ENCODE measurements at places on chromosomes 1 and 21.

- no peak overlapping the region for H3K4me3 ChIP-seq
- H3K36me3 ChIP-seq: no peaks in the 10 kb centered on the region
- peak; percentile 40 for DNase-seq
- H3K4me1 ChIP-seq: peaks cover 47% of the 10 kb centered on the region
- no peaks in the 10 kb centered on the region for H3K27me3 ChIP-seq
Measured at GRCh38 chr1:168469690-168470089, 74.1 kb downstream of the XCL2 start.

- DNase-seq: peak; percentile 27
- no peaks in the 10 kb centered on the region for H3K36me3 ChIP-seq
- H3K4me1 ChIP-seq: peaks cover 46% of the 10 kb centered on the region
Measured at GRCh38 chr1:202806845-202807450, 1.3 kb downstream of the KDM5B start.

DNA sequence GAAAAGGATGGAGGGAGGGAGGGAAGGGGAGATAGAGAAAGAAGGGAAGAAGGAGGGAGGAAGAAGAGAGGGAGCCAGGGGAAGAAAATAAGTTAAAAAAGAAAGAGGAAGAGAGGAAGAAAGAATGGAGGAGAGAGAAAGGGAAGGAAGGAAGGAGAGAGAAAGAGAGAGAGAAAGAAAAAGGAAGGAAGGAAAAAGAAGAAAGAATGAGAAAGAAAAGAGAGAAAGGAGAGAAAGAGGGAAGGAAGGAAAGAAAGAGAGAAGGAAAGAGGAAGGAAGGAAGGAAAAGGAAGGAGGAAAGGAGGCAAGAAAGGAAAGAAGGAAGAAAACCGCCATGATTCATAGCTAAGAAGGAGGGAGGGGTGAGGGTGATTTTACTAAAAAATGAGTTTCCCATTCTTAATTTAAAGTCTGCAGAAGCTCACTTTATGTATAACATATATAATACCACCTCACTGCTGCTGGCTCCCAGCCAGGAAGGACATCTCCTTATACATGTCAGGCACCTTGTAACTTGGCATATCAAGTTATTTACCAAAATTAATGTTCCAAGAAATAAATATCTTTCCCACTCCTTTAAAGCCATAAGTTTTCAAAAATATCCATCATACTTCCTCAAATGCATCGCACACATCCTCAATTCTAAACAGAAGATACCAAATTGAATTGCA is 46.0 kb upstream of the OLIG2 start:
- H3K27me3 ChIP-seq: peaks cover 77% of the 10 kb centered on the region
- no peak for DNase-seq
- H3K36me3 ChIP-seq: no peaks in the 10 kb centered on the region

DNA sequence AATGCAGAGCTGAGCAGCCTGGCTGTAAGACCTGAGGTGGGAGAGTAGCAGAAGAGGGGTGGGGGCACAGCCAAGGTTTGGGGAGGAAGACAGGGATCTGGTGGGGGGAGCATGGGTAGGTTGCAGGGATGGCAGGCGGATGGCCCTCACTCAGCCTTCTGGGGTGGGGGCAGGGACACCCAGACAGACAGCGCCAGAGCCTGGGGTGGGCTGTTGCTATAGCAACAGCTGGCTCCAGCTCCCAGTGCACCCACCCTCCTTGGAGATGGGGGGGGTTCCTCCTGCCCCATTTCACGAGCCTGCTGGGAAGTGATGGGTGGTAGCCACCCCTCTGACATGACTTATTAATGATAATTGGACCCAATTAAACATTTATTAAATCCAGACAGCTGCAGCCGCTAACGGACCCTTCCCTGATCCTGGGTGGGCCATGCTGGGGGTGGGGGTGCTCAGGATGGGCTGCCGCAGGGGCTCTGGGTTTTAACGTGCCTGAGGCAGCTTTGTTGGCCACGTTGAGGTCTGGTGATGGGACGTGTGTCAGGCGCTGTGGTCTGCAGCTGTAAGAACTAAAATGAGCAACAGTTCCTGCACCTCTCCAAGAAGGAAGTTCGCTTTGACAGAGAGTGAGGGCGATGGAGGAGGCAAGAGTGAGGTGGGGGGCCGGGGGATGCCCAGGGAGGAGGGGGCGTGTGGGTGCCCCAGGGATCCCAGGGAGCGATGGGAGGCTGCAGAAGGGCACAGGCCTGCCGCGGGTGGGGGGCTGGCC is 19.4 kb downstream of the AGRN start:
- no peak overlapping the region for H3K27ac ChIP-seq
- H3K36me3 ChIP-seq: peaks cover 59% of the 10 kb centered on the region
- DNase-seq: no peak
- no peak overlapping the region for H3K4me3 ChIP-seq
- H3K4me1 ChIP-seq: peaks cover 11% of the 10 kb centered on the region

GRCh38 chr1:213568929-213569815 is 418.6 kb upstream of the PROX1 start:
- no peaks in the 10 kb centered on the region for H3K4me1 ChIP-seq
- DNase-seq: peak; percentile 25
- peaks cover 41% of the 10 kb centered on the region for H3K27me3 ChIP-seq
- H3K36me3 ChIP-seq: no peaks in the 10 kb centered on the region
- no peak overlapping the region for H3K27ac ChIP-seq
- H3K4me3 ChIP-seq: no peak overlapping the region

DNA sequence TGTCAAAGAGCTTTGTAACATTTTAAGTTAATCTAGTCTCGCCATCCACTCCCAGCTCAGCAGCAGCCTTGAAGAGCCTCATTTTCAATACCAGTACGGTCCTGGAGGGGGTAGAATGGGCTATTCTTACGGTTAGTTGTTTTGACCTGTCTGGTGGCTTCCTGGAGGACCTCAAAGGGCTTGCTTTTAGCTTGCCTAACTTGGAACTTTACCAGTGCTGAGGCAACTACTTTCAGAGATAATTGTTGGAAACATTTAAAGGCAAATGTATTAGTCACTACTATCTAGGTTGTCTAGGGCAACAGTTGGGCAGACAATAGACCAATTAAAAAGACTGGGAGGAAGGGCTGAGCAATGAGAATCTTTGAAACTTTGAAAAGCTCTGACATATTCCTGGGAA is 56.0 kb downstream of the TTLL7 start:
- H3K27ac ChIP-seq: no peak overlapping the region
- H3K27me3 ChIP-seq: no peaks in the 10 kb centered on the region
- H3K4me1 ChIP-seq: no peaks in the 10 kb centered on the region
- H3K36me3 ChIP-seq: no peaks in the 10 kb centered on the region

DNA sequence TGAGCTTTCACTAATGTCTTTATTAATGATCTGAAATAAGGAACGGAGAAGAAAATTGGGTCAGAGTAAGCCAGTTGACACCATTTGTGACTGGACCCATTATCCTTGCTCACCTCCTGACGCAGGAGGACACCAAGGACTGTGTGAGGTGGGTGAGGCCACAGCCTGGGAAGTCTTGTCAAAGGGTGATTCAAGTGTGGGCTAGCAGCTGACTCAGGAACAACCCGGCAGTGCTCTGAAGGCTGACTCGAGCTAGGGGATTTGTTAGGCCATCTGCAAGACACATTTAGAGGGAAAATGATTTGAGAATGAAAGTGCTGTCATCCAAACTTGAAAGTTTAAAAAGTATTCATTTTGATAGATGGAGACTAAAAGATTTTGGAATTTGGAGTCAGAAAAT is 21.2 kb downstream of the PRRX1 start:
- H3K36me3 ChIP-seq: no peaks in the 10 kb centered on the region
- H3K27me3 ChIP-seq: no peaks in the 10 kb centered on the region
- no peaks in the 10 kb centered on the region for H3K4me1 ChIP-seq
- no peak overlapping the region for H3K4me3 ChIP-seq
- DNase-seq: no peak
- no peak overlapping the region for H3K27ac ChIP-seq

DNA sequence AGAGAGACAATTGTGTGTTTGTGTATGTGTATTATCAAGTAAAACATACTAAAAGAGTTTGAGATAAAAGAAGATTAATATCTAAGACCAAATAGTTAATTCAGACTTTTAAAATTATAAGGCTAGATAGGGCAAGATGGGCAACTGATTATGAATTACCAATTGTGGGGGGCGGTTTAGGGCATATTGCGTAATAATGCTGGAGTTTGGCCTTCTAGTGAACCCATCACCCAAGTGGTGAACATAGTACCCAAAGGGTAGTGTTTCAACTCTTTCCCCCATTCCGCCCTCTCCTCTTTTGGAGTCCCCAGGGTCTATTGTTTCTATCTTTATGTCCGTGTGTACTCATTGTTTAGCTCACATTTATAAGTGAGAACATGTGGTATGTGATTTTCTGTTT is 55.4 kb downstream of the FRRS1 start:
- no peak overlapping the region for H3K27ac ChIP-seq
- H3K4me1 ChIP-seq: no peaks in the 10 kb centered on the region
- H3K27me3 ChIP-seq: no peaks in the 10 kb centered on the region
- H3K36me3 ChIP-seq: peaks cover 23% of the 10 kb centered on the region
- DNase-seq: no peak

GRCh38 chr1:1356166-1356795 is 2.1 kb downstream of the MXRA8 start:
- H3K27ac ChIP-seq: no peak overlapping the region
- peaks cover 49% of the 10 kb centered on the region for H3K4me1 ChIP-seq
- no peak for DNase-seq
- H3K27me3 ChIP-seq: no peaks in the 10 kb centered on the region

DNA sequence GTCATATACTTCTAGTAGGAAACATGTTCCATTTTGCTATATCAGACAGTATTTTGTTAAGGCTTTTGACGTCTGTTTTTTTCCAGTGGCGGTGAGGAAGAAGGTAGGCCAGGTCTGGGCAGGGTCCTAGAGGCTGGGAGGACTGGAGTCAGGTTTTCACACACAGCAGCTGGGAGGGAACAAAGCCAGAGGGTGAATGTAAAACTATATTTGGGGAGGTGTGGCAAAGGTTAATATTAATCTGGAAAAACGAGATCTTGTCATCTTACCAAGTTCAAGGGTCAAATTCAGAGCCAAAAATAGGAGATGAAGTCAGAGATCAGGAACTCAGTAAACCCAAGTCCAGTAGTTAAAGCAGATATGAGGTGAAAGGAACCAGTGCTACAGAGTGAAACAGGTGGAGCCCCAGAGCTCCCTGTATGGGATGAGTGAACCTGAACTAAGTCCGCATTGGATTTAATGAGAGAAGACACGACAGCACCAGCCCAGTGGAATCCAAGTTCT is 10.7 kb upstream of the OTUD7B start:
- H3K4me3 ChIP-seq: no peak overlapping the region
- DNase-seq: peak; percentile 61
- H3K27ac ChIP-seq: peak overlapping the region; percentile 8
- no peaks in the 10 kb centered on the region for H3K36me3 ChIP-seq

DNA sequence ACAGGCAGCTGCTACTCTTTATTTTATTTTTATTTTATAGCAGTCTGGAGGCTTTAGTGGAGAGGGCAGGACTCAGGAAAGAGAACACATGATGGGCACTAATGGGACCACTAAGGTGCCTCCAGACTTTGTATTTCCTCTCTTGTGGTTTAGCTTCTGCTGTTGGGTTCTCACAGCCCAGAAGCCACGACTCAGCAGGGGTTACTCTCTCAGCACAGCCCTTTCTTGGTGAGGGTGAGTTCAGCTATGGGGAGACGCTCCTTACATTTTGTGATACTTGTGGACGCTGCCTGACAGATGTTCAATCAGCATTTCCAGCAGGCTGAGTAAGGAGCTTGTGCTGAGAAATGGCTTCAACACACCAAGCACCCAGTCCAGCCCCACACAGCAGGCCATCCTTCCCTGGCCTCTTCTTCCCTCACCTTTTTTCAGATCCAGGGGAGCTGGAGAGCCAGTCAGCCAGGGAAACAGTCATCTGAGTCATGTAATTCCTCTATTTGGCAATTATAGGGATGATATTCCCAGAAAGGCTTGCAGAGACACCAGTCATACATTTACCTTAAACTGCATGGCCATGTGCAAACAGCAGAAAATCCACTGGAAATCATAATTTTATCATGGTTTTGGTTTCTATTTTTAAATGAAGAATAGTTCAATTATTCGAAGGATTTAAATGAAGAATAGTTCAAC is 53.2 kb upstream of the RAB3GAP2 start:
- H3K4me3 ChIP-seq: no peak overlapping the region
- peaks cover 5% of the 10 kb centered on the region for H3K27me3 ChIP-seq
- no peaks in the 10 kb centered on the region for H3K36me3 ChIP-seq
- H3K27ac ChIP-seq: no peak overlapping the region

GRCh38 chr1:27393641-27394281 is 1.3 kb downstream of the GPR3 start:
- H3K4me1 ChIP-seq: peaks cover 25% of the 10 kb centered on the region
- H3K27ac ChIP-seq: no peak overlapping the region
- no peaks in the 10 kb centered on the region for H3K27me3 ChIP-seq
- no peak for DNase-seq
- H3K36me3 ChIP-seq: no peaks in the 10 kb centered on the region

- no peaks in the 10 kb centered on the region for H3K27me3 ChIP-seq
- H3K36me3 ChIP-seq: peaks cover 7% of the 10 kb centered on the region
- DNase-seq: no peak
- no peaks in the 10 kb centered on the region for H3K4me1 ChIP-seq
- H3K27ac ChIP-seq: no peak overlapping the region
- H3K4me3 ChIP-seq: no peak overlapping the region
Measured at GRCh38 chr1:180976732-180977357, 45.8 kb downstream of the STX6 start.

- no peak overlapping the region for H3K4me3 ChIP-seq
- H3K27me3 ChIP-seq: no peaks in the 10 kb centered on the region
- H3K27ac ChIP-seq: no peak overlapping the region
Measured at GRCh38 chr1:179745131-179745611, 2.1 kb downstream of the FAM163A start.

DNA sequence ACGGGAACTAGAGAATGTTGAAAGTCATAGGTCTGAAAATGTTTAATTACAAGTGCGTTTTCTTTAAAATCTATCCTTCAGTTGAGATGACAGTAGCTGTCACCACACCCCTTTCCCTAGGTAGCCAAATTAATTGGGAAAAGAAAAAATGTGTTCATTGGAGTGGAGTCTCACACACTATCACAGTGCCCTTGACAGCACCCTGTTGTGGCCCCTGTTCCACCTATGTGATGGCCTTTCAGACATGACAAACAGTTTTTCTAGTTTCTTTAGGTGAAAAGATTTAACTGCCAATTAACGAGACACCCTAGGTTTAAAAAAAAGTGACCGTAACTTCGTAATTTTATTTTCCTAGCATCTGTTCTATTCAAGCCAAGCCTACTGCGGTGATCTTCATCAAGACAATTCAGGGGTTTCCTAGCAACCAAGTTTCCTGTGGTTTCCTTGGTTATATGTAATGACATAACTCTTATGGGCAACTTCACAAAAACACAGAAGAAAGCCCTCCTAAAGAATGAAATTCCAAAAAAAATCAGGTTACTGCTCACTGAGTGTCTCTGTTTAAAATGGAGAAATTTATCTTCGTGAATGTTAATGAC is 298.3 kb downstream of the PDE4B start:
- H3K27me3 ChIP-seq: peaks cover 50% of the 10 kb centered on the region
- H3K36me3 ChIP-seq: no peaks in the 10 kb centered on the region
- no peak overlapping the region for H3K4me3 ChIP-seq
- no peaks in the 10 kb centered on the region for H3K4me1 ChIP-seq
- DNase-seq: no peak
- no peak overlapping the region for H3K27ac ChIP-seq

DNA sequence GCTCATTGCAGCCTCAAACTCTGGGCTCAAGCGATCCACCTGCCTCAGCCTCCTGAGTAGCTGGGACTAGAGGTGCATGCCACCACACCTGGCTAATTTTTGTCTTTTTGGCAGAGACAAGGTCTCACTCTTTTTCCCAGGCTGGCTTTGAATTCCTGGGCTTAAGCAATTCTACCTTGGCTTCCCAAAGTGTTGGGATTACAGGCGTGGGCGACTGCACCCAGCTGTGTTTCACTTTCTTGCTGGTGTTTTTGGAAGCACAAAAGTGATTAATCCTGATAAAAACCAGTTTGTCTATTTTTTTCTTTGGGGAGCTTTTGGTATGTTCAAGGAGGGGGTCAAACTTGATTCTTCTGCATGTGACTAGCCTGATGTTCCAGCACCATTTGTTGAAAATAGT is 19.3 kb downstream of the RNF11 start:
- no peaks in the 10 kb centered on the region for H3K36me3 ChIP-seq
- no peaks in the 10 kb centered on the region for H3K27me3 ChIP-seq
- DNase-seq: no peak
- peaks cover 3% of the 10 kb centered on the region for H3K4me1 ChIP-seq

All from PC-3 (cell line).